ENCODE measurements at places on chromosomes 12 and 14. TPM values are rescaled to one million over a fixed set of nuclear protein-coding genes. Genes with fewer than 3 reads are reported as not detected.

- H3K27me3 ChIP-seq: no peaks in the 10 kb centered on the region
- H3K4me1 ChIP-seq: no peaks in the 10 kb centered on the region
- no peaks in the 10 kb centered on the region for H3K36me3 ChIP-seq
Measured at GRCh38 chr14:55891692-55892091, 226.5 kb upstream of the PELI2 start.

DNA sequence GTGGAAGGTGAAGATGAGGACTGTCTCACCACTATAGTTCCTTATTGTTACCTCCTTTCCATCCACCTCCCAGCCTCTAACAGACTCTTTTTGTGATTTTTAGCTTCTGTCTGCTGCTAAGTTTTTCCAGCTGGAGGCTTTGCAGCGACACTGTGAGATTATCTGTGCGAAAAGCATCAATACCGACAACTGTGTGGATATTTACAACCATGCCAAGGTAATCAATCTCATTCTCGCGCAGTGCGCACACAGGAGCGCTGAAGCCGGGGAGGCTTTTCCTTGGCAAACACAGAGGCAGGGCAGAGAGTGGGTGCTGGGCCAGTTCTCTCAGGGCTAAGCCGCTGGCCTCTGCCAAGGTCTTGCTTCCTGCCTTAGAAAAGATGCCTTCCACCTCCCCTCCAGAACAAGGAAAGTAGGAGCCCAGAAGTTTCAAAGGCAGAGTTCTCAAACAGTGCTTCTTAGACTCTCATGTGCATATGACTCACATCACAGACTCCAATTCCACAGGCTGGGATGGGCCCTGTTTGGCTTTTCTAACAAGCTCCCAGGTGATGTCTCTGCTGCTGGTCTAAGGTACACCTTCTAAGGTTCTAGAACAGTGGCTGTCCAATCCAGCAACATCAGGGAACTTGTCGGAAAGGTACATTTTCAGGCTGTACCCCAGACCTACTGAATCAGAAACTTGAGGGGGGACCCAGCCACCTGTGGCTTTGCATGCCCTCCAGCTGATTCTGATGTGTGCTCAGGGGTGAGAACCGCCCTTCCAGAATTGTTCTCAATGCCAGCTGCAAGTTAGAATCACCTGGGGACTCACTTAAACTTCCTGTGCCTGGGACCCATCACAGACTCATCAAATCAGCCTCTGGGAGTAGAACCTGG, 33.8 kb upstream of the PWP1 start:
- H3K4me1 ChIP-seq: no peaks in the 10 kb centered on the region
- DNase-seq: no peak
- peaks cover 20% of the 10 kb centered on the region for H3K36me3 ChIP-seq
- no peak overlapping the region for H3K27ac ChIP-seq
- no peaks in the 10 kb centered on the region for H3K27me3 ChIP-seq

DNA sequence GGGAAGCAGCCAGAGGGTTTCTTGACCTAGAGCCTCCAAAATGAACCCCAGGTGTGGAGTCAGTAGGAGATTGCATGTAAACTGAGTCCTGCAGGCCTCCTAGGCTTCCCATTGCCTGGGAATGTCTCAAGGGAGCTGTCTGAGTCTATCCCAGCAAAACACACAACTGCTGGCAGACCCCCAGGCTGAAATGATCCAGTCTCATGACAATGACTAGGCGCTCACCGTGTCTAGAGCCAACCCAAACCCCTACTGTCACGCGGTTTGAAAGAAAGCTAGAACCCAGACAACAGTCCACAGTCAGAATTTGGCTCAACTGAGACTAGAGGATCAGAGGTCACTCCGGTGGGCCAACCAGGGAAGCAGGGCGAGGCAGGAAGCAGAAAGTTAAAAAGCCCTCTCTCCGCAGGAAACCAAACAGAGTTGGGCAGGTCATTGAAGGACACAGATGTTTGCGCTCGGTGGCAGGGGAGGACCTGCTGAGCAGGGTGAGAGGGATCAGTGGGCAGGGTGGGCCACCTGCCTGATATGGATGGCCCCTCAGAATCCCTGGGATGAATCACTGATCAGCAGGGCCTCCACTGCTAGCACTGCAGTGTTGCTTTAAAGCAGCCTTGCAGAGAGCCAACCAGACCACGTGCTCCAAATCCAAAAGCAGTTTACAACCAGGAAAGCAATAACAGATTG, 23.8 kb downstream of the ACTN1 start:
- H3K27ac ChIP-seq: no peak overlapping the region
- no peak overlapping the region for H3K4me3 ChIP-seq
- H3K36me3 ChIP-seq: no peaks in the 10 kb centered on the region
- DNase-seq: no peak

DNA sequence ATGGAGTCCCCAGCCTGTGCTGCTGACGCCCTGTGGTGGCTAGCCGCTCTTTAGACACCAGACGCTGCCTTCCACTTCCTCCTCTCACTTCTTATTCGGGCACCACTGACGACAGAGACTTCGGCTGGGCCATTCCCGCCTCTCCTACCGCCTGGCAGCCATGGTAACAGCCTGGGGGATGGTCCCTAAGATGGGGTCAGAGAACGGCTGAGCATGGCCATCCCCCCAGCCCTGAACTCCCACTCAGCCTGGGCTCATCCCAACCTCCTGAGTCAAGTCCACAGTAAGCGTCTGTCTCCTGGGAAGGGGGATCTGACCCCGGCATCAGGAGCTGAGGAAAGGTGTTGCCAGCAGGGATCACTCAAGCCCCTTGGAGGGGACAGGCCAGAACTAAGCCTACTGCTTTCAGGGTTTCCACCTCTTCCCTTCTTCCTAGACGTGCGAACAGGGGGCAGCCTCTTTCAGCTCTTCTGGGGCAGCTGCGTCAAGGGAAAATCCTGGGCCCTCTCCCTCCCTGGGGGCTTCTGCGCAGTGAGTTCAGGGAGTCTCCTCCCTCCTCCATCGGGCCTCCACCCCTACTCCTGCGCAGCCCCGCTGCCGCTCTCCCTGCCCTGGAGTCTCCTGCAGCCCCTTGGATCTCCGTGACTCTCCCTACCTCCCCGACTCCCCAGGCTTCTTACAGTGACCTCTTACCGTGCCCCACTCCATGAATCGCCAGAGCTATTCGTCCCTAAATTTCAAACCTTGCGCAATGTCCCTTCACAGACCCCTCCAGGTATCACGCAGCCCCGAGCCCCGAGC, 643 bp upstream of the TAMALIN start:
- DNase-seq: no peak
- no peaks in the 10 kb centered on the region for H3K36me3 ChIP-seq
- H3K27ac ChIP-seq: no peak overlapping the region
- H3K27me3 ChIP-seq: peaks cover 28% of the 10 kb centered on the region
- H3K4me1 ChIP-seq: peaks cover 35% of the 10 kb centered on the region
- H3K4me3 ChIP-seq: no peak overlapping the region

GRCh38 chr14:63394841-63395240, 76.1 kb upstream of the GPHB5 start:
- no peaks in the 10 kb centered on the region for H3K36me3 ChIP-seq
- H3K27ac ChIP-seq: no peak overlapping the region
- H3K4me1 ChIP-seq: no peaks in the 10 kb centered on the region
- no peak overlapping the region for H3K4me3 ChIP-seq
- no peak for DNase-seq
- no peaks in the 10 kb centered on the region for H3K27me3 ChIP-seq

DNA sequence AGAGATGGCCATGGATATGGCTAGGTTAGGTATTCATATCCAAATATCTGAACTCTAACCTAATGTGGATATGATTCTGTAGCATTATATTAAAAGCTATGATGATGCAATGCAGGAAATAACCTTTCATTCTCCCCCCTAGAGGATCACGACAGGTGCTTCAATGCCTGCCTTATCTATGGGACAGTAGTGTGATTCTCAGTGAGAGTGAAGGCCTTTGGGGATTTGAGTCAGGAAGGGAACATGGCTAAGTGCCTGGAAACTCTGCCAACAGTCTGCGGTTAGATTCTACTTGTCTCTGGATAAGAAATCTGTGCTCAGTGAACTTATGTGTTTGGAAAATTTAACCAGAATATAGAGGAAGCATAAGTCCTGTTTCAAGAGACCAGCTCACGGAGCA, 81.8 kb downstream of the SLC38A1 start:
- peaks cover 2% of the 10 kb centered on the region for H3K4me1 ChIP-seq
- no peak for DNase-seq
- peak overlapping the region; percentile 10 for H3K27ac ChIP-seq
- no peaks in the 10 kb centered on the region for H3K27me3 ChIP-seq
- H3K36me3 ChIP-seq: no peaks in the 10 kb centered on the region

- peaks cover 4% of the 10 kb centered on the region for H3K4me1 ChIP-seq
- H3K4me3 ChIP-seq: no peak overlapping the region
- DNase-seq: no peak
- no peak overlapping the region for H3K27ac ChIP-seq
- H3K27me3 ChIP-seq: no peaks in the 10 kb centered on the region
- H3K36me3 ChIP-seq: no peaks in the 10 kb centered on the region
Measured at GRCh38 chr12:9721394-9722092, 11.4 kb downstream of the CLECL1 start.

GRCh38 chr14:68518761-68519670, 273.9 kb downstream of the ZFP36L1 start:
- no peak overlapping the region for H3K27ac ChIP-seq
- no peak for DNase-seq
- no peaks in the 10 kb centered on the region for H3K27me3 ChIP-seq

Gene CEP170B
- 11.2 TPM for total RNA-seq

DNA sequence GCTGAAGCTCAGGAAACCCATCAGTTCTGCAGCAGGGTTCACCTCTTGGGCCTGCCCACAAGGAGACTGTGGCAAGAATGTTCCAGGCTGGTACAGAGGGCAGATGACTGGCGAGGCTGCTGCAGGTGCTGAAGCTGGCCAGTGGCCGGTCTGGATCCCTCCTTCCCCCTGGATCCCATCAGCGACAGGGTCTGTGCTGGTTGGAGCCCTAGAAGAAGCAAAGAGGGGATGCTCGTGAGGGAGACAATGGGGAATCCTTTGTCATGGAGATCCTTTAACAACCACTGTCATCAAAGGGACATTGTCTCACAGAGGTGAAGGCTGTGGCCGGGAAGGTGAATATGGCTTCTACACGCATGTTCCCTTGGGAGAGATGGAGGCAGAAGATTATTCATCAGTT, 211.4 kb upstream of the TMEM132C start:
- H3K4me1 ChIP-seq: no peaks in the 10 kb centered on the region
- no peak overlapping the region for H3K4me3 ChIP-seq
- H3K27ac ChIP-seq: no peak overlapping the region
- no peak for DNase-seq
- no peaks in the 10 kb centered on the region for H3K36me3 ChIP-seq
- H3K27me3 ChIP-seq: no peaks in the 10 kb centered on the region

- no peaks in the 10 kb centered on the region for H3K36me3 ChIP-seq
- no peak overlapping the region for H3K27ac ChIP-seq
- no peaks in the 10 kb centered on the region for H3K27me3 ChIP-seq
- no peak for DNase-seq
- H3K4me1 ChIP-seq: no peaks in the 10 kb centered on the region
Measured at GRCh38 chr12:7833831-7834230, 38.9 kb downstream of the SLC2A14 start.

DNA sequence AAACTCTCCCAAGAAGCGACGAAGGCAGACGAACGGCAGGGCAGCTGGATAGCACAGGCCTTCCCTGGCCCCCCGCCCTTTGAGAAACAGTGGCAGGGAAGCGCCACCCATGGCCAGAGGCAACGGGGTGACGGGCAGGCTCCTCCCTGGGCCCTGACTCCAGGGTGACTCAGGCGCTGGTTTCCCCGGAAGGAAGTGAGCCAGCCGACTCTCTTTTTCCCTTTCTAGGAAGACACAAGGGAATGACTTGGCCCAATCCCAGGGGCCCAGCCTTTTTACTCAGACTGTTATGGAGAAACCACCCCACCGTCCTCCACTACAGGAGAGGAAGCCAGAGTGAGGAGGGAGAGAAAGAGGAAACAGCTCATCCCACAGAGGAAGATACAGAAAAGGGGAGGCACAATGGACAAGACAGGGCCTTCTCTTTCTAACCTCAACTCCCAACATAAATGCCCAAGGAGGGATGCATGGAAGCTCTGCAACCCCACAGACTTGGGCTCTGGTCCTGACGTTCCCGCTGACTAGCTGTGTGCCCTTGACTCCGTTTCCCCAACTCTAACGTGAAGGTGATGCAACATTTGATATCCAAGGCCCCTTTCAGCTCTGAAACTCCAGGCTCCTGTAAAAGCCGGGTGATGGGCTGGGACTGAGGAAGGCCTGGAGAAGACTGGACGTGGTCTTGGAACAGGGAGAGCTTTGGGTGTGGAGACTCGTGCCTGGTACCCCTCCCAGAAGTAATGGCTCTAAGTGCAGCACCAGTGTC, 27.9 kb downstream of the ACTN1 start:
- peaks cover 37% of the 10 kb centered on the region for H3K4me1 ChIP-seq
- H3K27ac ChIP-seq: no peak overlapping the region

GRCh38 chr14:73267474-73267873, 30.2 kb downstream of the PAPLN start:
- no peak for DNase-seq
- H3K4me3 ChIP-seq: no peak overlapping the region
- H3K36me3 ChIP-seq: no peaks in the 10 kb centered on the region
- H3K27ac ChIP-seq: no peak overlapping the region
- H3K27me3 ChIP-seq: no peaks in the 10 kb centered on the region

- H3K27ac ChIP-seq: peak overlapping the region; percentile 5
- H3K36me3 ChIP-seq: peaks cover 13% of the 10 kb centered on the region
- no peak overlapping the region for H3K4me3 ChIP-seq
- DNase-seq: no peak
Measured at GRCh38 chr12:6465467-6466183, 4.9 kb downstream of the VAMP1 start.

Gene MYBPC1
- total RNA-seq: not detected

DNA sequence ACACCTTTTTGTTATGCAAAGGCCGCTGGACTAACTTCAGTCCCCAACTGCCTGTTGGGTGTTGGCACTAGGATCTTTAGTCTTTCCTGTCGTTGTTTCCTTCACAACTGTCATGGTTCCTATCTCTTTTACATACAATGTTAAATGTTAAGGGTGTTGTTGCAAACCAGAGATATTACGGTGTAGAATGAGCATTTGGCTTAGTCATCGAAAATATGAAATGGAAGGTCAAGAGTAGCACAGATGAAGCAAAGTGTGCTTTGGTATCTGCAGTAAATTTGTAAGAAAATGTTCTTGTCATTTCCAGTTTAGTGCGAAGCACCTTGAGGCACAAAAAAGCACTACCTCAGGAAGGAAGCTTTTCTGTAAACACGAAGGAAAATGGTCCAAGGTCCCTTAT, 751.3 kb upstream of the LRFN5 start:
- DNase-seq: no peak
- H3K27me3 ChIP-seq: no peaks in the 10 kb centered on the region
- H3K4me1 ChIP-seq: no peaks in the 10 kb centered on the region
- no peaks in the 10 kb centered on the region for H3K36me3 ChIP-seq
- no peak overlapping the region for H3K4me3 ChIP-seq
- no peak overlapping the region for H3K27ac ChIP-seq

DNA sequence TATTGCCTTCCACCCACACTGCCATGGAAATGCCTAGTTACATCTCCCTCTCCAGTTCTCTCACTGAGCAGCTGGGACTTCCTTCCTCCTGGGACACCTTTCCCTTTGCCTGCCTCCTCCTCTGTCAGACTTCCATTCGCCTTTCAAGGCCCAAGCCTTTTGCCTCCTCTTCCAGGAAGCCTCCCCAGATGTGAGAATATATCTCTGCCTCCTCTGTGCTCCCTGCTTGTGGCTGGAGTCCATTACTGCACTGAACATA, 3.1 kb downstream of the IFI27L2 start:
- DNase-seq: no peak
- no peaks in the 10 kb centered on the region for H3K27me3 ChIP-seq
- peaks cover 20% of the 10 kb centered on the region for H3K4me1 ChIP-seq

Gene PTCSC3
- total RNA-seq: not detected

Measured in T-cell (primary cell).